Stimulated activated CD4-positive, alpha-beta T cell treated with anti-CD3 and anti-CD28 coated beads, Interleukin-12 subunit alpha, Interleukin-12 subunit beta, amount 100 ng/mL, for 24 hours (primary cell): ENCODE measurements at places on chromosomes 5 and 9.

GRCh38 chr5:939368-939767, 46.7 kb downstream of the TRIP13 start:
- no peak for DNase-seq

GRCh38 chr5:93088592-93089389, 492.2 kb downstream of the NR2F1-AS1 start:
- DNase-seq: no peak

GRCh38 chr5:180296771-180297170, 4.9 kb upstream of the MAPK9 start:
- DNase-seq: no peak

DNA sequence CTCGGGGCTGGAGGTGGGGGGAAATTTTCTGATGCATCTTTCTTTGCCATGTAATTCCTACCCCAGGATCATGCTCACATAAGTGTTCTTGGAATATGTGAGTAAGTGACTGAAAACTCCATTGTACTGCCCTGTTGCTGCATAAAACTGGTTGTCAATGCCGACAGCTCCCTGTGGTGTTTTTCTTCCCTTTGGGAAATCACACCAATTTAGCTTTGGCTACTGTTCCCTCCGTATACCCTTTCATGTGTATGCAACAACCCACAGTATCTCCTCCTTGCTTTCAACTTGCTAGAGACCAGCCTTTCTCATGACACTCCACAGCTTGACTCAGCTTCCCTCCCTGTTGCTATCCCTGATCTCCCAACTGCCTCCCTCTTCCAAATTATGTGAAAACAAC, 240.6 kb downstream of the TRIM32 start:
- DNase-seq: no peak

DNA sequence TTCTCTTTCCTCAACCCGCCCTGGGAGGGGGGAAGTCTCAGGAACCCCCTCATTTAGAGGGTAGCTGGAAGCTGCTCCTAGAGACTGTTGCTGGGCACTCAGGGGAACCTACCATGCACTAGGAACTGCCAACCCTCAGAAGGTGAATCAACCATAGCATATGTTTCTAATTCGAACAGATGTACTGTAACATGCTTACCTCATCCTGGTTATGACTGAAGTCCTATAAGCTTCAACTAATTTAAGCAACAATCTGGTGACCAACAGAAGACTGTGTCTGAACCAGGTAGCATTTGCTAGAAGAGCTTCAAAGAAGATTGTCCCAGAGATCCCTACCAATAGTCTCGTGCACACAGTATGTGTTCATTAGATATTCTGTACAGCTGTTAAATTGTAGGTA, 5.7 kb upstream of the PRDM6 start:
- DNase-seq: no peak

DNA sequence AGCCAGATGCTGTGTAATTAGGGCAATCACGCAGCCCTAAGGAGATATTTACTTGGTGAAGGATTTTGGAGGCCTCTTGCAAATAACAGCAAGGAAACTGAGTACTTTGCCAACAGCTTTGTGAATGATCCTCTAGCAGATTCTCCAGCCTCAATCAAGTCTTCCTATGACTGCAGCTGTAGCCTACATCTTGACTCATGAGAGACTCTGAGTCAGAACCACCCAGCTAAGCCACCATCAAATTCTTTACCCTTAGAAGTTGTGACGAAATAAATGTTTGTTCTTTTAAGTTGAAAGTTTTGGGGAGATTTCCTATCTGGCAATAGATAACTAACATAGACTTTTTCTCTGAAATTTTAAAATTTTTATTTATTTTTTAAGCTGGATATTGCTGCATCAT, 237.6 kb upstream of the CCNH start:
- no peak for DNase-seq

GRCh38 chr5:6961837-6962635, 248.8 kb downstream of the TENT4A start:
- no peak for DNase-seq

- DNase-seq: no peak
Measured at GRCh38 chr5:178769617-178770260, 39.3 kb upstream of the ZNF354A start.

GRCh38 chr5:65834306-65834705, 92.1 kb upstream of the ERBIN start:
- no peak for DNase-seq

DNA sequence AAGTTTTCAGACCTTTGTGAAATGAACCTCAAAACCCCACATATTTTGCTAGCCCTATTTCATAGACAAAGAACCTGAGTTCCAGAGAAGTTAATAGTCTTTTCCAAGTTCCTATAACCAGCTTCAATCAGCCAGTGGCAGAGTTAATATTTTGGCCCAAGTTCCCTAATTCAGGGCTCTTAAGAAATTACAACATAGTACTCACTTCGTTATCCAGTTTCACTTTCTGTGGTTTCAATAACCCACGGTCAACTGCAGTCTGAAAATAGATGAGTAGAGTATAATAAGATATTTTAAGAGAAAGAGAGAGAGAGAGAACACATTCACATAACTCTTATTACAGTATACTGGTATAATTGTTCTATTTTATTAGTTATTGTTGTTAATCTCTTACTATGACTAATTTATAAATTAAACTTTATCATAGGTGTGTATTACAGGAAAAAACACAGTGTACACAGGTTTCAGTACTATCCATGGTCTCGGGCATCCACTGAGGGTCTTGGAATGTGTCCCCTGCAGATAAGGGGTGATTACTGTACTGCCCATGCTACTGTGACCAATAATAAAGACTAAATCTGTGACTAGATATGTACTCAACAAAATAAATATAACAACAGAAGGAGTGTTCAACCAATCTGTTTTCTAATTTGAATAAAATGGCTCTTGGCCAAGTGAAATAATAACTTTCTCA, 9.3 kb upstream of the MYOT start:
- DNase-seq: no peak

- no peak for DNase-seq
Measured at GRCh38 chr9:115300874-115301273, 182.9 kb upstream of the TNC start.

GRCh38 chr5:175001311-175001710, 276.9 kb downstream of the MSX2 start:
- DNase-seq: no peak

DNA sequence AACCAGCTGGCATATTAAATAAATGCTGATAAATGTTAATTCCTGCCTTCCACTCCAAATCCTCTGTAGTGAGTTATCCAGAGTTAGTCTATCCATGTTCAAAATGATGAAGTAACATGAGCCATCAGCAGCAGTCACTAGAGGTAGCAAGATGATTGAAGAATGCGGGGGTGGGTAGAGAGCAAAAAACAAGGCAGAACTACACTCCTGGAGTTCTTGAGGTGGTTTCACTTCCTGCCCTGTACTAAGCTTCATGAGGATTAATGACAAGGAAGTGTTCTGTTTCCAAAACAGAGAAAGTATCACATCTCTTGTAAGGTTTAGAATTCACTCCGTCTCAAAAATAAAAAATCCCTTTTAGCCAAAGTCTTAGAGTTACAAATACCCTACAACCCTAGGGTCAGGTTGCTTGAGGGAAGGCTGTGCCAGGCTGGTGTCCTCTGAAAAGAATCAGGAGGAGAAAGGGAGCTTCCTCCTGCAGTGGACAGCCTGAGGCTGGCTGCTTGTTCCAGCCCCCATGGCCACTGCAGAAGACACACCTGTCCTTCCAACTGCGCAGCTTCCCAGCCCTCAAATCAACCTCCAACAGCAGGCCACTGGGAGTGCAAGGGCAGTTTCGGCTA, 180.2 kb downstream of the DENND1A start:
- DNase-seq: no peak

DNA sequence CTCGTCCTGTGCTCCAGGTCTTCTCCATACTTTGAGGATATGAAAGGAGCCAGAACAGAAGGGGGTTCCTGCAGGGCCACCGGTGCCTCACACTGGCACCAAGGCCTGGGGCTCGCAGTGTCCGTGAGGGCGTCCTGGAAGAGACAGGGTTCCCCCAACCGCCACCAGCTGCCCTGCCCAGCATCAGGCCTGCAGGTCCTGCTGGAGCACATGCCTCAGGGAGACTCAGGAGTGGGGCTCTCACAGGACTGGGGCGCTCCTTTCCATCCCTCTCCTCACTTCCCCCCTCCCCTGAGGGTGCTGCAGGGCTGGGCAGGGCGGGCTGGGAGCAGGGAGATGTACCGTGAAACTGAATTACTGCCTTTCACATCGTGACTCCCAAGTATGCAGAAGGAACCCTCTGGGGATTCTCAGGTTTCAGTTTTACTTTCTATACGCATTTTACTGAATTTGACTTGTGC, 31.7 kb downstream of the CEP72 start:
- no peak for DNase-seq

DNA sequence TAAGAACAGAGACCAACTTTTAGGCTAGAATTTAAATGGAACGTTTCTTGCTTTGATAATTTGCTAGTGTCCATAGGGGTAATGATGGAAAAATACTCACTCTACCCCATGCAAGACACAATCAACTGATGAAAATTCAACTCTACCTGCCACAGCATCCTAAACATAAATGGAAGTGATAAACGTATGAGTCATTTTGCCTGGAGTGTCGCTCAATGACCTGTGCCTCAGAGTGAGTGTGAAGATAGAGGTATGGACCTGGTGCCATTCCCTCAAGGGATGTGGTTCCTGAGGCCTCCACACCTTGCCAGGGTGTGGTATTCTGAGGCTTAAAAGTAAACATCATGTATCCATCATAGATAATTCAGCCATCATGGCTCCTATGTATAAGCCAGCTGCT, 14.0 kb downstream of the ARL14EPL start:
- DNase-seq: no peak

GRCh38 chr9:120449566-120449965, 130.4 kb downstream of the CDK5RAP2 start:
- no peak for DNase-seq

- no peak for DNase-seq
Measured at GRCh38 chr5:69231851-69232250, 2.8 kb upstream of the CDK7 start.

DNA sequence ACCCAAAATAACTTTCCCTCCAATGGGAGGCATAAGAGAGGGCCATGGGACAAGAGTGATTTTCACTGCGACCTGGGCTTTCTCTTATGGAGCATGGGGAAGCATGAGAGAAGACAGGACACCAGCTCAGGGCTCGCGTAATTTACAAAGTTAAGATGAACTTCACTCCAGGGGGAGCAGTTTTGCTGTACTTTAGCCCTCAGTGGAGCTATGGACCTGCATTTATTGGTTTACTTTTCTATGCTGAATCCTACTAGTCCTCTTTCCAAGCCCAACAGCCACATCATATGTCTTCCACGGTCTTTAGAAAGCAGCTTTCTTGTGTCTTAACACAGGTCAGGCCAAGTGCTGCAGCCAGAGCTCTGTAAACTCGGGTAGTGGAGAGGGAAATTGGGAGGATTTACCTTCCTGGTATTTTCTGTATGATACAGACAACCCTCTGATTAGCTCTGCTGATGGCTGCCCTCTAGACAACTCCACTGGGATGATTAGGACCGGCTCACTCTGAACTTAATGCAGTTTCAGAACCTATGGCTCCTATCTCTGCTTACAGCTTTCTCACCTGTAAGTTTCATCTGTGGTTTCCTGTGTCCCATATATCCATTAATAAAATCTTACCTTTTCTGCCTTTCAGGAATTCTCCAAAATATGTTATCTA, 581.0 kb upstream of the RORB start:
- no peak for DNase-seq

- no peak for DNase-seq
Measured at GRCh38 chr9:70600506-70600905, 186.0 kb upstream of the KLF9 start.

GRCh38 chr5:10018201-10019069, 231.3 kb downstream of the ATPSCKMT start:
- DNase-seq: no peak

DNA sequence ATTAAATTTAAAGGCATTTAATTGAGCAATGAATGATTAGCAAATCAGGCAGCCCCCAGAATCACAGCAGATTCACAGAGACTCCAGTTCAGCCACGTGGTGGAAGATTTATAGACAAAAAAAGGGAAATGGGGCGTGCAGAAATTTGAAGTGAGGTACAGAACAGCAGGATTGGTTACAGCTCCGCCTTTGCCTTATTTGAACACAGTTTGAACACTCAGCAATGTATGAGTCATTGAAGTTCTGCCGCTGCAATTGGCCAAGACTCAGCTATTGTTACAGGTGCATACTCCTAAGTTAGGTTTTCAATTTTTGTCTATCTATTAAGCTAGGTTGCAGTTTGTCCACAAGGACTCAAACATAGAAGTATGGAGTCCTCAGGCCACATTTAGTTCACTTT, 157.7 kb upstream of the SLC12A2 start:
- no peak for DNase-seq

- no peak for DNase-seq
Measured at GRCh38 chr5:157592594-157592993, 17.0 kb upstream of the ADAM19 start.

DNA sequence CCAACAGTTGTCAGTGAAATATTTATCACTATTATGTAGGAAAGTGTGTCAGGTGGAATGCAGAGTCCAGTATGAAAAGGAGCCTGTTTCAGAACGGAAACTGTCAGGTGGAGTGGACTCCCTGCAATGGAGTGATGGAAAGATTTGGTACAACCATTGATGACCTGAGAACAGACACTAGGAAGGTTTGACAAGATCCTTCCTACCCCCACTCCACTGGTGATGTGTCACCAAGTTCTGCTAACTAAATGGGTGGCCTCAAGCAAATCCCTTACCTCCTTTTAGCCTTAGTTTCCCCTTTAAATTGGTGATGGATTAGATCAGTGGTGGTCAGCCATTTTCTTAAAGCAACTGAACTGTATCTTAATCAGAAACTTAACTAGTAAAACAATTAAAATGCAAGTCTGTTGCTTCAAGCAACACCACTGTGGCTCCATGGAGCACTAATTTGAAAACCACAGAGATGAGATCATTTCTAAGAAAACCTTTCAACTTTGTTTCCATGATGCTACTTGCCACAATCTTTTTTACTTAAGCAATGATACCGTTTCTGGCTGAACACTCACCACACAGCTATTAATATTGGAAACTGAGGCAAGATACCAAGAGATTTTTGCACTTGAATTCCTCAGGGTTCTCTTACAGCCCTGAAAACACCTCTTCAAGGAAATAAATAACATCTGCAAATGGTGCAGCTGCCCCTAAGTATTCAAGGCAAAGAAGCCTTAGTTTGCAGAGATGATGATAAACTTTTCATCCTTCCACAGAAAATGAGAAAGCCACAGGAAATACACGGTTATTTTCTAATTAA, 140.6 kb downstream of the ERCC6L2 start:
- DNase-seq: no peak

- DNase-seq: no peak
Measured at GRCh38 chr5:102531506-102531905, 32.7 kb upstream of the SLCO6A1 start.

DNA sequence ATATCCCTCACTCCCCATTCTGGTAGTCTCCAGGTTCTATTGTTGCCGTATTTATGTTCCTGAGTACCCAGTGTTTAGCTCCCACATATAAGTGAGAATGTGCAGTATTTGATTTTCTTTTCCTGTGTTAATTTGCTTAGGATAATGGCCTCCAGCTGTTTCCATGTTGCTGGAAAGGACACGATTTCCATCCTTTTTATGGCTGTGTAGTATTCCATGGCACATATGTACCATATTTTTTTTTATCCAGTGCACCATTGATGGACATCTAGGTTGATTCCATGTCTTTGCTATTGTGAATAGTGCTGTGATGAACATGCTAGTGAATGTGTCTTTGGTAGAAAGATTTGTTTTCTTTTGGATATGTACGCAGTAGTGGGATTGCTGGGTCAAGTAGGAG, 98.2 kb downstream of the NNT start:
- no peak for DNase-seq

- DNase-seq: no peak
Measured at GRCh38 chr9:134365791-134366222, 39.6 kb downstream of the RXRA start.

- no peak for DNase-seq
Measured at GRCh38 chr9:98083061-98083501, 26.5 kb downstream of the NANS start.
